ENCODE measurements at places on chromosomes 7 and 10. TPM values are rescaled to one million over a fixed set of nuclear protein-coding genes. Genes with fewer than 3 reads are reported as not detected.

DNA sequence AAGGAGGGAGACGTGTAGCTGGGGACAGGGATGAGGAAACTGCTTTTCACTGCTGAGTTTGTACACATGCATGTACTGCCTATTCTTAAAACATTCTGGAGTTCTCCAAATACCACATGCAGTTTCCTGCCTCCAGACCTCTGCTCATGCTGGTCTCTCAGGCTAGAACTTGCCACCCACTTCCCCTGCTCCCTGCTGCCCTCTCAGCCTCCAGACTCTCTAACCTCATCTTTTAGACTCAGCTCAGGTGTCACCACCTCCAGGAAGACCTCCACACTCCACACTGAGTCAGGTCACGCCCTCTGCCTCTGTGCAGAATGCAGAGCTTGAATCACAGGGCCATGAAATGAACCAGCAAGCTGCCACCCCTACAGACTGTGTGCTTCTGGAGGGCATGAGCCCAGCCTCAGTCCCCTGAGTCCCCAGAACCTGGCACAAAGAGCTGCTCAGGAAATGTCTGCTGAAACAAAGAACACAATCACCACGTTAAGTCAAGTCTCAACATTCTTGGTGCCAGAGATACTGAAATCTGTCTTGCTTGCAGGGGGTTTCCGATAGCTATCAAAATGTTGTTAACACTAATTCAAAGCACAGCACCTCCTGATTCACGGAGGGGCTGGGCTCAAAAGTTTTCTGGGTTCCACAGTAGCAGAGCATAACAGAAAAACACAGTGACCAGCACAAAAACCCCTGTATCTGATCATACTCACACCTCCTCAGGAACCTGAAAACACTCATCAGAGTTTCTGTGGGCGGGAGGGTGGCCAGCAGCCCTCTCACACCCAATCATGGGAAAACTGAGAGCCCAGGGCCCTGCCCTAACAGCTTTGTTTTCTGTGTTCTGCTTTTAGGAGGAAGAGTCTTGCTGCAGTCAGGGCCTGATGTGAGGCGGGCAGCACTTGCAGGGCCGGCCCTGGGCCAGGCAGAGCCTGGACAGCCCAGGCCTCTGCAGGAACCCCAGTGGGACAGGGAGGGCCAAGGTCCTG is 21.1 kb downstream of the FAM53B start:
- no peaks in the 10 kb centered on the region for H3K27me3 ChIP-seq
- H3K4me1 ChIP-seq = peaks cover 51% of the 10 kb centered on the region
- DNase-seq = no peak

- H3K27me3 ChIP-seq = peaks cover 4% of the 10 kb centered on the region
- peaks cover 11% of the 10 kb centered on the region for H3K4me1 ChIP-seq
- no peak overlapping the region for H3K4me3 ChIP-seq
Measured at GRCh38 chr10:24468281-24468751, 255.4 kb downstream of the ARHGAP21 start.

- peaks cover 18% of the 10 kb centered on the region for H3K36me3 ChIP-seq
- no peak overlapping the region for H3K4me3 ChIP-seq
- DNase-seq = no peak
- H3K27ac ChIP-seq = no peak overlapping the region
- H3K4me1 ChIP-seq = peaks cover 6% of the 10 kb centered on the region
- peaks cover under 1% of the 10 kb centered on the region for H3K27me3 ChIP-seq
Measured at GRCh38 chr10:127011174-127011573, 105.9 kb downstream of the DOCK1 start.

- no peak for DNase-seq
- peaks cover 3% of the 10 kb centered on the region for H3K27me3 ChIP-seq
- H3K36me3 ChIP-seq = no peaks in the 10 kb centered on the region
- H3K27ac ChIP-seq = no peak overlapping the region
- H3K4me1 ChIP-seq = peaks cover 9% of the 10 kb centered on the region
- no peak overlapping the region for H3K4me3 ChIP-seq
Measured at GRCh38 chr10:117461766-117462423, 80.7 kb upstream of the EMX2 start.

DNA sequence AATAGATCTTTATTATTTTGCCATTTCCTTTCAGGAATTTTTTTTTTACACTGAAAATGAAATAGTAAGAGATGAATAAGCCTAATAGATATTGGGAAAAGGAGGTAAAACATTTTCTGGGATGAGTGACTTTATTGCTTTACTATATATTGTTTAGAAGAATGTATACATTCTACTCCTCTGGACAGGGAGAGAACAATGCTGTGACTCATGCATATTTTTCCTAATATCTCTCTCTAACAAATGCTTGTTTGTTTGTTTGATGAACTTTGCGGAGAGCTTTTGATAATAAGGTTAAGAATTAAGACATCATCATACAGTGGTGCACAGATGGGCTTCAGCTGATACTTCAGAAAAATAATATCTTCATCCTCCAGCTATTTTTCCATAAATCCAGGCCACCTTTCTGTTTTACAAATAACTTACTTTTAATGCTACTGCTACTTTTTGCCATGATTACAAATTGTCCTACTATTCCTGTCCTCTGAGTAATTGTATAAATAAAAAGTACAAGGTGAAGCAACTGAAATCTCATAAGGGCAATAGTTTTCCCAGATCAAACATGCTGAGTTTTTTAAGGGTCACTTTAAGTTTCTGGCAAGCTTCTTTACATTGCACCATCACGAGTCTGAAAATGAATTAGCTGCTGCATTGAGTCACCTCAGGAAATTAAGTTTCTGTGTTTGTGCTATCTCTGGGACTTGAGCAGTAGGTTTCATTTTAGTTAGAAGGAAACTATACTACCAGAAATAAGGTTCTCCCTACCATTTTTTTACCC is 207.3 kb upstream of the POT1 start:
- H3K27ac ChIP-seq = no peak overlapping the region
- no peaks in the 10 kb centered on the region for H3K27me3 ChIP-seq
- H3K36me3 ChIP-seq = no peaks in the 10 kb centered on the region
- H3K4me1 ChIP-seq = no peaks in the 10 kb centered on the region
- DNase-seq = no peak

GRCh38 chr7:5270788-5271187 is 12.0 kb upstream of the SLC29A4 start:
- H3K36me3 ChIP-seq = no peaks in the 10 kb centered on the region
- H3K27ac ChIP-seq = no peak overlapping the region
- H3K4me3 ChIP-seq = no peak overlapping the region
- H3K4me1 ChIP-seq = peaks cover 3% of the 10 kb centered on the region
- no peak for DNase-seq

DNA sequence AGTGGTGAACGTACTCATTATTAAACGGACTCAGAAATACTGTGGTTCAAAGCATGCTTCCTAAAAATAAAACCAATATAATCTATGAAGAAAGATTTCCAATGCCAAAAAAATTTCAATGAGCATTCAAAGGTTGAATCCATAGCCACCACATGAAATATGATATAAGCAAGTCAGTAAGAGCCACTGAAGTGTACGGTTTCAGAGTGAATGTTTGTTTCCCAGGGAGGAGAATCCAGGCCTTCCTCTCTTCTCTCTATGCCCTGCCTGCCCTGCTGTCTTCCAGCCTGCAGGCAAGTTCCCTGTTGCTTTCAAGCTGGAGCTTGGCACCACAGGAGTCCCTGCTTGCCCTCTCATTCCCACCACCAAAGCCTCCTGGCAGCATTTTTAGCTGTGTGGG is 1171.6 kb upstream of the C7orf33 start:
- H3K4me3 ChIP-seq = no peak overlapping the region
- DNase-seq = no peak
- no peaks in the 10 kb centered on the region for H3K36me3 ChIP-seq
- H3K27ac ChIP-seq = no peak overlapping the region

DNA sequence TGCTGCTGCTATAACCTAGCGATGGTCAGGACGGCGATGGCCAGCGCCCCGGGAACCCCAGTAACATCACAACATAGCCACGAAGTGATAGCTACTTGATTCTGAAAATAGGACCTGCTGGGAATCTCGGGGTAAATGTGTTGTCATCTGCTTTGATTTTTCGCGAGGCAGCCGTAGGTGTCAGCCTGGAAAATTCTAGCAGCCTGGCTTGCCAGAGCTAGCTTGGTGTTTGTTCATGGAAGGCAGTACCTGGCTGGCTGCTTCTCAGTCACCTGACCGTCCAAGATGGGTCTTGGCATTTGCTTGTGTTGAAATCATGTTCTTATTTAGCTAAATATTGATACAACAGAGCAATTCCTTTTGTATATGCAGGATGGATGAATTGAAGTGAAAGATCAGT is 82.4 kb upstream of the BTBD16 start:
- H3K27ac ChIP-seq = no peak overlapping the region
- no peaks in the 10 kb centered on the region for H3K36me3 ChIP-seq
- peaks cover 10% of the 10 kb centered on the region for H3K4me1 ChIP-seq
- H3K4me3 ChIP-seq = no peak overlapping the region

GRCh38 chr10:23448802-23449570 is 10.1 kb downstream of the OTUD1 start:
- peak overlapping the region; percentile 86 for H3K27ac ChIP-seq
- no peak for DNase-seq
- no peaks in the 10 kb centered on the region for H3K27me3 ChIP-seq

DNA sequence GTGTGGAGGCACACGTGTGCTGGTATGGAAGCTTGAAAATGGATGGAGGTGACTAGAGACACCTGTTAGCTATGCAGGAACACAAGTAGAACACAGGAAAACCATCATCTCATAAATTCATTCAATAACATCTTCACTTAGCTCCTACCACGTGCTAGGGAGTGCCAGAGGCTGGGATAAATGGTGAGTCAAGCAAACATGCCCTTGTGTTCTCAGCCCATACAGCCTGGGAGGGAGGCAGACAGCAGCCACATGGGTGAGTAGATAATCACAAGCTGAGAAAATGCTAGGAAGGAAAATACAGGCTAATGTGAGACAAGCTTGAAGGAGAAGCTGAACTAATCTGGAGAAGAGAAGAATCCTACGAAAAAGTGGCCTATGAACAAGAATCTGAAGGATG is 468.0 kb upstream of the ZMIZ1 start:
- no peaks in the 10 kb centered on the region for H3K4me1 ChIP-seq
- no peaks in the 10 kb centered on the region for H3K36me3 ChIP-seq
- H3K27me3 ChIP-seq = peaks cover 7% of the 10 kb centered on the region
- H3K27ac ChIP-seq = no peak overlapping the region
- no peak overlapping the region for H3K4me3 ChIP-seq
- DNase-seq = no peak

GRCh38 chr7:41185851-41186250 is 517.0 kb downstream of the INHBA start:
- no peak overlapping the region for H3K4me3 ChIP-seq
- no peak overlapping the region for H3K27ac ChIP-seq
- no peaks in the 10 kb centered on the region for H3K36me3 ChIP-seq
- peaks cover 9% of the 10 kb centered on the region for H3K4me1 ChIP-seq
- peaks cover 4% of the 10 kb centered on the region for H3K27me3 ChIP-seq

- peaks cover 15% of the 10 kb centered on the region for H3K36me3 ChIP-seq
- H3K27me3 ChIP-seq = peaks cover 12% of the 10 kb centered on the region
- DNase-seq = no peak
Measured at GRCh38 chr7:149226840-149227494, 12.5 kb upstream of the ZNF212 start.

- H3K27ac ChIP-seq = no peak overlapping the region
- H3K36me3 ChIP-seq = no peaks in the 10 kb centered on the region
- DNase-seq = no peak
- H3K27me3 ChIP-seq = no peaks in the 10 kb centered on the region
- peaks cover 4% of the 10 kb centered on the region for H3K4me1 ChIP-seq
Measured at GRCh38 chr10:114761205-114762193, 60.1 kb upstream of the FHIP2A start.

GRCh38 chr7:68748934-68749900 is 849.1 kb upstream of the AUTS2 start:
- no peaks in the 10 kb centered on the region for H3K4me1 ChIP-seq
- H3K27ac ChIP-seq = no peak overlapping the region
- H3K4me3 ChIP-seq = no peak overlapping the region
- peaks cover 7% of the 10 kb centered on the region for H3K36me3 ChIP-seq

DNA sequence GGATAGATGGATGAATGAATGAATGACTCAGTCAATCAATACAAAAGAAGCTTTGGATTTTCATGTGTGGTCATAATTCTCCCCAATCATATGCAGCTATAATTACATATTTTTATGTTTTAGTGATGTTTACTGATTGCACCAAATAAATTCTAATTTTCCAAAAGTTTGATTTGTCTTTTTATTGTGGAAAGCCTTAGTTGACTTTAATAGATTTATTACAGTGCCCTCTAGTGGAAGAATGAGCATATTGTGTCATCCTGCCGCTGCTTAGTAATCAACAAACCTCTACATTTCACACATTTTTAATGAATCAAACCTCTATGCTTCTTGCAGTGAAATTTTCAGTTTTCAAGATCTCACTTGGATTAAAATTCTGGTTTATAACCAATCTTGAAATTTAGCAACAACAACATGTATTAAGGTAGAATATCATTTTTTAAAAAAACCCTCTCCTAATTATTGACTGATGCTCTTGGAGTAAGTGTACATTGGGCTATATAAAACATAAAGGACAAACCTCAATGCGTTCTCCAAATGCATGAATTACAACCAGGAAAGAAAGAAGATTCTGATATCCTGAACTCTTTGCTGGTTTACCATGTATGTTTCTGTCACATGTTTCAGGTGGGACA is 55.6 kb upstream of the PNLIP start:
- peaks cover 2% of the 10 kb centered on the region for H3K27me3 ChIP-seq
- H3K4me1 ChIP-seq = peaks cover 2% of the 10 kb centered on the region
- no peak overlapping the region for H3K4me3 ChIP-seq
- H3K27ac ChIP-seq = no peak overlapping the region
- DNase-seq = no peak
- no peaks in the 10 kb centered on the region for H3K36me3 ChIP-seq

DNA sequence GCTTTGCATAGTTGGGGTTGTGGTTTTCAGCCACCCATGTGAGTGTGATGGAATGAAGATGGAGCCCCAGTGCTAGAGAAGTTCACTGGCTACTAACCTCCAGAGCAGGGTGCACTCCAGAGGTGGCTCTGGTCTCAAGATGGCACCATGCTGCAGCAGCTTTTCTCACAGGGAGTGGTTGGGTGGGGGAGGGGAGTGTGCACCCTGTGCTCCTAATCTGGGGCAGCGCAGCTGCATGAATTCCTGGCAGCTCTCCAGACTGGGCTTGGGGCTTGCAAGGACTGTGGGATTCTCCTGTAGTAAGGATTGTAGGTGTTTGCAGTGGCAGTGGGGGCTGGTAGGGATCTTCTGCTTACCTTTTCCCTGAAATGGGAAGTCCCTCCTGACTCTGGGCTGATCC is 23.7 kb downstream of the PHTF2 start:
- H3K4me1 ChIP-seq = no peaks in the 10 kb centered on the region
- no peak overlapping the region for H3K27ac ChIP-seq
- peaks cover 35% of the 10 kb centered on the region for H3K36me3 ChIP-seq
- no peak for DNase-seq
- peaks cover 11% of the 10 kb centered on the region for H3K27me3 ChIP-seq

DNA sequence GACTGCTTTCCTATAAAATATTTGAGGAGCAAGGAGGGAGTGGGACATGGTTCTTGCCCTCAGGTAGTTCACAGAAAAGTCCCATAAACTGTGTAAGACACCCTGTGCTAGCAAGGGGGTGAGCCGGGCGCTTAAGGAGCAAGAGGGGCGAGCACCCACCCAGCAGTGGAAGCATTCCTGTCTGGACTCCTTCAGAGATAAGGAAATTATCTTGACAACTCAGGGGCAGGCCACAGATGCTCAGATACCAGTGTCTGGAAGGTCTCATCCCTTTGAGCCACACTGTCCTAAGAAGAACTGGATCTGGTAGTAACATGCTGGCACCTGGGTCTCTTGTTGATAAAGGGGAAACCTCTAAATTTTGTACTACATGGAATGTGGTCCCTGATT is 54.1 kb downstream of the DAGLB start:
- DNase-seq = no peak
- H3K27me3 ChIP-seq = peaks cover 5% of the 10 kb centered on the region
- H3K4me1 ChIP-seq = peaks cover 12% of the 10 kb centered on the region
- H3K4me3 ChIP-seq = no peak overlapping the region

- peaks cover 3% of the 10 kb centered on the region for H3K36me3 ChIP-seq
- H3K27me3 ChIP-seq = no peaks in the 10 kb centered on the region
- no peak overlapping the region for H3K27ac ChIP-seq
- DNase-seq = peak; percentile 21
Measured at GRCh38 chr7:87934699-87935383, 790 bp downstream of the ADAM22 start.

CYP3A5 gene
- total RNA-seq = 0.69 TPM

CTAGE8 gene
- 0.80 TPM for total RNA-seq

PSPH gene
- 38.1 TPM for total RNA-seq

Data from endothelial cell (in vitro differentiated cells).